HEK293T (cell line): ENCODE measurements at places on chromosomes 4 and X.

GRCh38 chr4:134636338-134637051, 434.9 kb upstream of the PABPC4L start:
- DNase-seq: no peak

DNA sequence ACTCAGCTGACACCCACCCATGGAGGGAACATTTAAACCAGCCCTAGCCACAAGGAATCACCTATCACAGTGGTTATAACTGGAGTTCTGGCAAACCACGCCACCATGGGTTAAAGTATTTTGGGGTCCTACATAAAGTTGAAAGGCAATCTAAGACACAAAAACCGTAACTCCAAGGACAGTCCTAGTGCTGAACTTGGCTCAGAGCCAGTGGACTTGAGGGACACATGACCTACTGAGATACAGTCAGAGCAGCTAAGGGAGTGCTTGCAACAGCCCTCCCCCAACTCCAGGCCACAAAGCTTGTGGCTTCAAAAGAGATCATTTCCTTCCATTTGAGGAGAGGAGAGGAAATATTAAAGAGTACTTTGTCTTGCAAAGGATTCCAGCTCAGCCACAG, 300.5 kb downstream of the FGF13 start:
- DNase-seq: no peak

DNA sequence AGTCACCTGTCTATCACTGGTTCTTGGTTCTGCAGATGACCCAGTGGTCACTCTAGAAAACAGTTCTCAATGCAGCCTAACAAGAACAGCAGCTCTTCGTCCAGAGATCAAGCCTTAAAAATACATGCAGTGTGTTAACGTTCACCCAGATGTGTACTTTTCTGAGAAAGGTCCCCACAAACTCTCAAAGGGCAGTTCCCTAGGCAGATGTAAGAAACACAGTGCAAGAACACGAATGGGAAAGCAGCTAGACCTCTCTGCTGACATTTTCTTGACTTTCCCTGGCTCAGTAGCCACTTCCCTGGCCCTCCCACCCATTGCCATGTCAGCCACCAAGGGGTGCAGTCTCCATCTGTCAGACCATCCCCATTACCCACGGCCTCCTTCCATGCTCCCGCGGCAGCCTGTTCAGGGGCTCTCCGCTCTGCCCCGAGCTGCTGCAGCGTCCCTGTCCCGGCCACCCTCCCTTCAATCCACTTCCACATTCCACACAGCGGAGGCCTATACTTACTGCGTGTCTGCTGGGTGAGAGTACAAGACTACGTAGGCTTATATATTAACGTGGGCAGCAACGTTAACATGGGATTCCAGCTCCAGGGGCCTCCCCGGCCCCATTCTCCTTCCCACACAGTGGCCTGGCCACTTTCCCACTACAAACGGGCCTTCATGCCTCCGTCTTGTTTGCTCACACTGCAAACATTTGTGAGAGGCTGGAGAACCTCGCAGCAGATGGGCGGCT, 34.3 kb downstream of the IRF2 start:
- no peak for DNase-seq

DNA sequence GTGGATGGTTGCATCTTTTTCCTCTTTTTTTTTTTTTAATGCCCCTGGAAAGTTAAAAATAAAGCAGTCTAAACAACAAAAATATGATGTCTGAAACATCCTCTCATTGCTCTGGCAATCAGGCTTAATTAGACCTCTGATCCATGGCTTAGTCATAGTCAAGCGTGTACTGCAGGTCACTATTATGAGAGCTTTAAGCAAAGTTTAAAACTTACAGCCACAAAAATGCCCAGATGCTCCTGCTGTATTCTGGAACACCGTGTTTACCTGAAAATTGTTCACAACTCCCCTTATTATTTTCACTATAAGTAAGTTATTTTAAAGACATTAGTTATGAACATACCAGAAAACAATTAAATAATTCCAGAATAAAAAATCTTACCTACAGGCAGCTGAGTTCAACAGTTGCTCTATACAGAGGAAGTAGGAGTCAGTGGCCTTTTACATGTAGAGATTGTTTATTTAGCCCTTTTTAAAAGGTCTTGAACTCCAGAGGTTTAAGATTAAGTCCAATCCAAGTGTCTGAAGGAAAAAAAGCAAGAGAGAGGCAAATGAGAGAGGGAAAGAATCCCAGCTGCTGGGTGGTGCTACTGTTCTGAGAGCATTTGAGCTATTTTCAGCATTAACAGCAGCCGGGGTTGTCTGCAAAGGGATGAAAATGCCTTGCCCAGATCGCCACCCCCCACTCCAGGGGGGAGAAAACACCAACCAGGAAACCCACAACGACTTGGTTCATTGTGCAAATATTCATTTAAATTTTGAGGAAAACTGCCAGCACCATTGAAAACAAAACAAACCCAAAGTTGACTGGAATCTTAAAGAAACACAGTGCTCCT, 36.9 kb downstream of the SORBS2 start:
- no peak for DNase-seq

GRCh38 chrX:40174854-40175510, 77.2 kb upstream of the BCOR start:
- DNase-seq: no peak

DNA sequence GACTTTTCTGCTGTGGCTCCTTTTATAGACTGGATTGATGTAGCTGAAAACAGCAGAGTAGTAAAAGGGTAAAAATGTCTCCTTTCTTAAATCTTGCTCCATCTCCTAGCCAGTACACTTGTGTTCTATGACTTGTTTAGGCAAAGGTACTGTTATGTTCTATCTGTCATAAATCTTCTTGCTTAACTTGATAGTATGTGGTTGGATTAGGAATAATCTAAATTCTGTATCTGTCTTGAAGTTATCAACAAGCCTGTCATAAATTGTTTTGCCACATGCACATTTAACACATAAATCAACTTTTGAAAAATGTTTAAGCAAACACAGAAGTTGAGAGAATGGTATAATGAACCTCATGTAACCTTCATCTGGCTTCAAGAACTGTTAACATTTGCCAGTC, 157.0 kb downstream of the FRAS1 start:
- DNase-seq: no peak

- DNase-seq: no peak
Observed at GRCh38 chr4:67468830-67469229, 76.5 kb downstream of the CENPC start.

DNA sequence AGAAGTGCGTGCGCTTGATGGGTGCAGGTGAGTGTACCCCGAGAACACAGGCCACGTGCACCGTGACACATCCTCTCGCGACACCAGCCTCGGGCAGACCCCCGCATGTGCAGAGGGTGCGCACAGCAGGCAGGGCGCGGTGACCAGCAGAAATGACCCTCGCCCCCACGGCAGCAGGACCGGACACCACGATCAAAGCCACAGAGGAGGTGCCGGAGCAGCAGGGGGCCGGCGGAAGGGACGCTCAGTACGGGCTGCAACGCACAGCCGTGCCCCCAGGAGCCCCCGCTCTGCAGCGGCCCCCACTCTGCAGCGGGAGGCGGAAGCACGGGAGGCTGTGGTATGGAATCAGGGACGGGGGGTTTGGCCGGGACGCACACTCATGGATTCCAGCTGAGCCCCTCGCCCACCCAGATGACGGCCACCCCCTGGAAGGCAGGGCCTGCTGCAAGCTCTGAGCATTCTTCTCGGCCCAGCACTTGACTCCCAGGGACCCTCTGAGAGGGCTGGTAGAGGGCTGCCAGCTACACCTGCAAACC, 17.1 kb downstream of the PPP2R3B start:
- DNase-seq: no peak

GRCh38 chr4:153497988-153498967, 32.1 kb downstream of the TMEM131L start:
- DNase-seq: no peak

GRCh38 chr4:155566354-155566753, 100.3 kb upstream of the GUCY1A1 start:
- no peak for DNase-seq

- peak; percentile 9 for DNase-seq
Observed at GRCh38 chr4:26787461-26788340, 72.9 kb upstream of the STIM2 start.

DNA sequence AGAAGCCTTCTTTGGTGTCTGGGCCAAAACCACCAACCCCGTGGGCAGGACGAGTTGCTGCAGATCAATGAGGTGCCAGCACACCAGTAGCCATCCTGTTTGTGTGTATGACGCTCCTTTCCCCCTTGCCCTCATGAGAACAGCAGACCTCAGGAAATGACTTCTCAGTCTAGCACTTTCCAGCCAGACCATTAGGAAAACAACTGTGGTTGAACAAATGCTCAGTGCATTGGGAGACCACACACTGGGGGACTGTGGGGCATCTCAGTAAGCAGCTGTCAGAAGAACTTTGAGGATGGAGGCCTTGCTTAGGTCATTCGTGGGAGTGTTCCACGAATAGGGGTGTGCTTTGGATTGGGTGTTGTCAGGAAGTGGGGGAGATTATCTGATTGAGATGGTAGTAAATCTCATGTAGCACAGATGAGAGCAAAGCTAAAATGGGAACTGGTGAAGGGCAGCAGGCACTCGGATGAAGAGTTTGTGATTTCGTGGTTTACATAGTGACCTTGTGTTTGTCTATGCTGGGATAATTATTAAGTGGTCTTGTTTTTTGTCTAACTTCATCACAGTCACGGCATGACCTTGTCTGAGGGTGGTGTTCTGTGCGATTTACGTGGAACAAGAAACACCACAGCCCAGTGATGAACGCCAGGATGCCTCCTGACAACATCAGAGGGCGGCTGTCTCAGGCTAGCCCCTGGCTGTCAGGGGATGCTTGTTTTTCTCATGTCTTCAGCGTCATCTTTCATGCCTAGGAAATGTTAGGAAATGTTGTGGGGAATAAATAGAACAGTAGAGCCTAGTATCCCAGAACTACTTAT, 70.1 kb downstream of the USP46 start:
- no peak for DNase-seq

DNA sequence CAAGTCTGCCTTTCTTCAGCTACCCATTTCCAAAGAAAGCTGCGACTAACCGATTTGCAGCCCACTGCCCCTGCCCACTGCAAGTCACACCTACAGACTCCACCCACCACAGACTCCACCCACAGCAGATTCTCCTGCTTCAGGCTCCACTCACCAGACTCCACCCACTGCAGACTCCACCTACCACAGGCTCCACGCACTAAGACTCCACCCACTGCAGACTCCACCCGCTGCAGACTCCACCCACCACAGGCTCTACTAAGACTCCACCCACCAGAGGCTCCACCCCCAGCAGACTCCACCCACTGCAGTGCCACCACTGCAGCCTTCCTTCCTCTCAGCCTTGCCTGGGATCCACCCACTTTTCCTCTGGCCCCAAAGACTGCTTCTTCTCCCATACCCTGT, 41.3 kb downstream of the ABLIM2 start:
- DNase-seq: peak; percentile 98

DNA sequence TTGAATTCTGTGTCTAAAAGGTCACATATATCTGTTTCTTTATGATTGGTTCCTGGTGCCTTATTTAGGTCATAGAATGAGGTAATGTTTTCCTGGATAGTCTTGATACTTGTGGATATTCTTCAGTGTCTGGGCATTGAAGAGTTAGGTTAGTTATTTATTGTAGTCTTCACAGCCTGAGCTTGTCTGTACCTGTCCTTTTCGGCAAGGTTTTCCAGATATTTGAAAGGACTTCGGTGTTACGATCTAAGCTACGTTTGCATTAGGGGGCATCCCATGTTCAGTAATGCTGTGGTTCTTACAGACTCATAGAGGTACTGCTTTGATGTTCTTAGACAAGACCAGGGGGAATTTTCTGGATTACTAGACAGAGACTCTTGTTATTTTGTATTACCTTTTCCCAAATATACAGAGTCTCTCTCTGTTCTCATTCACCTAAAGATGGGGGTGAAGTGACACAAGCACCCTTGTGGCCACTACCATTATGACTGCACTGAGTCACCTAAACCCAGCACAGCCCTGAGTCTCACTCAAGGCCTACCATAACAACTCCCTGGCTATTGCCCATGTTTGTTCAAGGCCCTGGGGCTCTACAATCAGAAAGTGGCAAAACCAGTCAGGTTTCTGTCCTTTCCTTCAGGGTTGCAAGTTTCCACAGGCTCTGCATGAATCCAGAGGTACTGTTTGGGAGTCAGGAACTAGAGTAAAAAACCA, 30.1 kb upstream of the CYSLTR1 start:
- DNase-seq: no peak

DNA sequence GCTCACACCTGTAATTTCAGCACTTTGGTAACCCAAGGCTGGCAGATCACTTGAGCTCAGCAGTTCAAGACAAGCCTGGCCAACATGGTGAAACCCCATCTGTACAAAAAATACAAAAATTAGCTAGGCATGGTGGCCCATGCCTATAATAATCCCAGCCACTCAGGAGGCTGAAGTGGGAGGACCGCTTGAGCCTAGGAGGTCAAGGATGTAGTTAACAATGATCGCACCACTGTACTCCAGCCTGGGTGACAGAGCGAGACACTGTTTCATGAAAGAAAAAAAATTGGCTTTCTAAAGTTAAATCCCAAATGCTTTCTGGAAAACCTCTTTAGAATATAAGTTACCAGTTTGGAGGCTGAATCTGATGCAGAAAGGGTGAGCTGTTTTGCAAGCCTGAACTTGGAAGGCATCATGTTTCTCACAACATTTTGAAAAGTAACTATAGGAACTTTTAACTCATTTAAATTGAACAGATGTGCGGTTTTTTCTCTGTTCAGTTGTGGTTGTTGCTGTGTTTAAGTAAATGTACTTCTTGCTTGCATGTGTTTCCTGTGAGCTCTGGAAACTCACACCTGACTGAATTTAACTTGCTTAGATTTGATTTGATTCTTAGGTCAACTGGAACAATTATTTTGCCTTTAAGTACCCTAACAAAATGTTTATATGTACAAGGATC, 39.8 kb upstream of the TMEM131L start:
- DNase-seq: no peak

DNA sequence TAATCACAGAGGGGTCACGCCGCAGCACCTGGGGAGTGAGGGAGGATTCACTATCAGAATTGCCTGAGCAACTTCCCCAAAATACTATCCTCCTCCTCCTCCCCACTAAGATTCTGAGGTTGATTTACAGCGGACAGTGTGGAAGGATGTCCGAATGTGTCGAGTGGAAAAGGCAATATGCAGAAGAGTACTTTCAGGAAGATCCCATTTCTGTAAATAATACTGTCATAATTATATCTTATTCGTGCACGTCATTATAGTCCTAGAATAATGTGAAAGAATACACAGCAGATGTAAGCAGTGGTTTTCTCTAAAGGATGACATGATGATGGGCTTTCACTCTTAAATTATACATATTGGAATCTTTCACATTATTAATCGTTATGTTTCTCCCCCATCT, 149.8 kb upstream of the NOCT start:
- DNase-seq: no peak

DNA sequence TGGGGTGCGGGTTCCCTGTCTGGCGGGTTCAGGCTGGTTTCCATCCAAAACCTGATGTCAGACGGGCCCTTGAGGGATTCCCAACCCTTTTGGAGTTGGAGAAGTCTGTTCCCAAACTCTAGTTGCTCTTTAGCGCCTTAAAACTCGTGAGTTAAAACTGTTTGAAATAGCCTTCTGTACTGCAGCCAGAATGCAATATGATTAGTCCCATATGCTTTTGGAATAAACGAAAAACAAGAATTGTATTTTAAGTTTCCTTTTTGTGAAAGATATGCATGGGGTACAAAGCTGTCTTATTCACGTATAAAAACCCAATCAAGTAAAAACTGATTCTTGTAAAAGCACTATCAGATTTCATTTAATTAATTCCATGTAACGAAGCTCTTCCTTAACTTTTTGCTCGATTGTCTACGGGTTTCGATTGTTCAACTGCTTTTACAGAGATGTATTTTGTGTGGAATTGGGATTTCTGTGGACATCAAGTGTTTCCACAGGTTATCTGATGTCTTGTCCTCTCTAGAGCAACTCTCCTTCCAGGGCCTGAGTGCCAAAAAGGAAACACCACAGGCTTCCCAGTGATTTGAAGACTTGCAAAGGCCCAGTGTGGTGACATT, 49.5 kb downstream of the CLDN34 start:
- no peak for DNase-seq
